Hematopoietic multipotent progenitor cell (in vitro differentiated cells): ENCODE measurements at places on chromosomes 7 and 10. TPM values are rescaled to one million over a fixed set of nuclear protein-coding genes. Genes with fewer than 3 reads are reported as not detected.

The BLNK gene
- total RNA-seq: 1.3 TPM

The HYAL4 gene
- total RNA-seq: not detected

The CRCP gene
- total RNA-seq: 30.2 TPM

The ZNF853 gene
- total RNA-seq: 13.2 TPM

The TAS2R3 gene
- 1.1 TPM for total RNA-seq

The TPK1 gene
- 23.4 TPM for total RNA-seq

The HOXA6 gene
- 40.1 TPM for total RNA-seq

The DRGX gene
- not detected for total RNA-seq

The VIPR2 gene
- total RNA-seq: 0.27 TPM

The OR2A5 gene
- total RNA-seq: not detected

- DNase-seq: peak; percentile 65
Observed at GRCh38 chr7:6545398-6546126, 5.7 kb downstream of the GRID2IP start.

DNA sequence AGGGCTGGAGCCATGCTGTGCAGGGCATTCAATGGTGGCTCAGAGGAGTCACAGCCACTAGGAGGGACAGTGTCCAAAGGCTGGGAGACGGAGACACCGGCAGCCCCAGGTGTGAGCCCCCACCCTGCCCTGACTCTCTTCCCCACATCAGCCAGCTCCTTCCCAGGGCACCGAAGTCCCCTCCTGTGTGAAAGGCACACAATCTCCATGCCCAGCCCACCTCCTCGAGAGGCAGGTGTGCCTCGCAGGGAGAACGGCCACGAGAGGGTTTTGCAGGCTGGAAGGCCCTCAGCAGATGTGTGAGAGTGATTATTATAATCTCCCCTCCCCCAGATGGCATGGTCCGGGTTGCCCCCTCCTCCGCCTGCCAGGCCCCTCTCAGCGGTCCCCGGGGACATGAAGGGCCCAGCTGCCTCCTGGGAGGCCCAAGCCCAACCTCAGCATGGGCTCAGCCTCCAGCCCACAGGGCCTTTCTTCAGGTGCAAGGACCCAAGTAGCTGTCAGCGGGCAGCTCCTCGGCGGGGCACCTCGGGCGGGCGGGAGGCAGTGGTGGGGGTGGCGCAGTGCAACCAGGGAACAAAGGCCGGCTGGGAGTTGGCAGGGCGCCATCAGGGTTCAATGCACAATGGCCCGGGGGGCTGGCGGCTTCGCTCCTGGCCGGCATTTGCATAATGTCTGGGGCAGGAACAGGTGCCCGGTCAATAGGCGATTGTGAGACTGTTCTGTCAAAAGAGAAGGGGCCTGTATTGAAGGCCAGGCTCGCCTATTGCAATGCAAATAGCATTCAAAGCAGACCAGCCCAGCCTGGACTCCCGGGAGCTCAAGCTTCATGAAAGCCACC lies 155.3 kb upstream of the ZMIZ1 start:
- no peak for DNase-seq

- no peak for DNase-seq
Observed at GRCh38 chr7:121634356-121634755, 238.2 kb upstream of the FAM3C start.

- DNase-seq: no peak
Observed at GRCh38 chr10:93565446-93565845, 1.0 kb upstream of the FFAR4 start.

GRCh38 chr10:22049635-22050034 lies 46.1 kb upstream of the DNAJC1 start:
- DNase-seq: no peak

- no peak for DNase-seq
Observed at GRCh38 chr7:1478480-1478879, 19.2 kb upstream of the MICALL2 start.

- no peak for DNase-seq
Observed at GRCh38 chr10:5663692-5664427, 2.5 kb downstream of the ASB13 start.

DNA sequence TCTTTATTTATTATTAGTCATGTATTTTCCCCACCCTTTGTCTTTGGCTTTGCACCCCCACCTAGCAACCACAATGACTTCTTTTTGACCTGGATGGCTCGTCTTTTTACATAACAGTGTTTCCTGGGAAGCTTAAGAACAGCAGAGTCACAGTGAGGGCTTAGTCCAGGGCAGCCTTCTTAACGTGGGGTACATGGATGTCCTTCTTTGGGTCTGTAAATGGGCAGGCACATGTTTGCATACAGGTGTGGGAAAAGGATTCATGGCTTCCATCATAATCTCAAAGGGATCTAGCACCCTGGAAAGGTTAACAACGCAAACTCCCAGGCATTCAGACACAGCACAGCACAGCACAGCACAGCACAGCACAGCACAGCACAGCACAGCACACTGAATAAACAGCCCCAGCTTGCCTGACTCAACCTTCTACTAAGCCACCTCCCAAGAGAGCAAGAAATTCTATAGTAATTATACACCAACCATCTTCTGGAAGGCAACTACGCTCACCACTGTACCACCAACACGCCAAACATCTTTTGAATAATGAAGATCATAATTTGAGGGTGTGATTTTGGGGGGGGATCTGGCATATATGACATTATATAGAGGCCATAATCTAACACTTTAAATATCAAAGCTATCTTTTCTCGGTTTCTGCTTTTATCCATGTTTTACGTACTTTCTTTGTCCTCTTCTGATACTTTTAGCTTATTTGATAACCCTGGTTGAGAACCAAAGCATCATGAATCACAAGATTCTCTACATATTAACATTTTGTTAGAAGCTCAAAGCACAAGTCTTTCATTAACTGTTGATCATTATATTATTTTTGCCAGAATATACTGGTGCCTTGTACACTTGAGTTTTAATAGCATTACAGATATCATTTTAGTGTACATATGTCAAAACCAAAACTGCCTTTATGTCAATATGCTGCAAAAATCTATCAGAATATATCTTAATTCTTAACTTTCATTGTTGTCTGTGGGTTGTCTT lies 177.2 kb upstream of the KLF14 start:
- no peak for DNase-seq

DNA sequence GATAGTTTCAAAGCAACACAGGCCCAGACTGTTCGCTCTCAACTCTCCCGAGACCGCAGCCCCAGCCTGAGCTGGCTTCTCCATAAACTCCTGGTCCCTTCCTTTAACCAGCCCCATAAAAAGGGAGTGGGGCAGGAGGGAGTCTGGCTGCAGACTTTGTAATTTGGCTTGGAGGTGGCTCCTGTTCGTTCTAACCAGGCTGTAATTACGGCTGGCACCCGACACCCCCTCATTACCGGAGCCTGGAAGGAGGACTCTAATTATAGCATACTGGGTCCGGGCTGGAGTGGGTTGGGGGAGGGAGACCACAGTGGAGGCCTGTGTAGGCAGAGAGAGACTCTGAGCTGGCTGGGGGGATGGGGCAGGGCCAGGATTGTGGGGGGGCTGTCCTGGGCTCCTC lies 49.7 kb downstream of the UNC5B start:
- no peak for DNase-seq

GRCh38 chr7:41487229-41487940 lies 215.5 kb downstream of the INHBA start:
- DNase-seq: no peak

DNA sequence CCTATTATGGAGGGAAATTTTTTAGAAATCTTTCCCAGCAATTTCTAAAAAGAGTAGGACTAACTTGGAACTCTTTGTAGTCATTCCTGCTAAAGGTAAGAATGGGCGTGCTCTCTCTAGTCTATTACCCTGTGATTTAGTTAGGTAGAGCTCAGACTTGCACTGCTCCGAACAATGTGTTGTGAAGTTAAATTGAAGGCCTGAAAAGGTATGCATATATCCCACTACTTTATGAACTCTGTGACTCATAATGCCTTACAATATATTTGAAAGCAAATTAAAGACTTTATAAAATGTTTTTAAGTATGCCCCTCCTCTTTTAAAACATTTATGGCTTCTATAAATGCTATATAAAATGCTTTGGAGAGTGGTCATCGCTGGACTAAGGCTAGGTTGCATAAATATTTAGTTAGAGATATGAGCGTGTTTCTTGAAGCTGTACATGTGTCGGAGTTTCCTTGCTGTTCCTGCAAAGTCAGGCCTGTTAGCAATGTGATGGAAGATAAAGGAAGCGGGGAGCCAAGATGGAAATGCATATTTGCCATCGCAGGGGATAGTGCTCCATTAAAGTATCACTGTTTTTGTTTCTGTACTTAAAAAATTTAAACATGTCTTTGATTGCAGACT lies 761.4 kb downstream of the LRMDA start:
- no peak for DNase-seq

DNA sequence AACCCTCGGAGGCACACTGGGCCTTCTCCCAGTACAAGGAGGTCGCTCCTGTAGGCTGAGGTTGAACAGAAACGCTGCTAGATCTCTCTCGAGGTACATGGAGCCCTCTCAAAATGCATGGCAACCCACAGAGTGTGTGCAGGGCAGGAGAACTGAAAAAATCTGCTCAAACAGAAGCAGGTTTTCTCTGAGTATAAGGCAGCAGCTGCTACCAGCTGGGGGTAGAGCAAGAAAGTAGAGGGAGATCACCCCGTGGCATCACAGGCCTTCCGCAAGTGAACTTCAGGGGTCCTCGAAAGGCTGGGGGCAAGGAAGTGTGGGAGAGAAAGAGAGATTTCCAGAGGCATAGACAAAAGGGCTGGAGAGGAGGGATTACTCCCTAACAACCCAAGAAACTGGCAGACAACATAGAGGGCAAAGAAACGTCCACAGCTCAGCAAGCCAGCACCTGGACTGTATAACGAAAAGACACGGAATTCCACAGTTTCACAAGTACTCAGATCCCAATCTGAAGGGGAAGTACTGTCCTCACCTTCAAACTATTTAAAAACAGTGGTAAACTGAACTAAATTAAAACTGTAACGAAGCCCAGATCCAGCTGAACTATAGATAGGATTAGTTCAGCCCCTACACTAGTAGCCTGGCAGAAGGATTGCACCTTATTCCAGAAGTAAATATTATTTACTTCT lies 299.2 kb downstream of the IPMK start:
- no peak for DNase-seq

DNA sequence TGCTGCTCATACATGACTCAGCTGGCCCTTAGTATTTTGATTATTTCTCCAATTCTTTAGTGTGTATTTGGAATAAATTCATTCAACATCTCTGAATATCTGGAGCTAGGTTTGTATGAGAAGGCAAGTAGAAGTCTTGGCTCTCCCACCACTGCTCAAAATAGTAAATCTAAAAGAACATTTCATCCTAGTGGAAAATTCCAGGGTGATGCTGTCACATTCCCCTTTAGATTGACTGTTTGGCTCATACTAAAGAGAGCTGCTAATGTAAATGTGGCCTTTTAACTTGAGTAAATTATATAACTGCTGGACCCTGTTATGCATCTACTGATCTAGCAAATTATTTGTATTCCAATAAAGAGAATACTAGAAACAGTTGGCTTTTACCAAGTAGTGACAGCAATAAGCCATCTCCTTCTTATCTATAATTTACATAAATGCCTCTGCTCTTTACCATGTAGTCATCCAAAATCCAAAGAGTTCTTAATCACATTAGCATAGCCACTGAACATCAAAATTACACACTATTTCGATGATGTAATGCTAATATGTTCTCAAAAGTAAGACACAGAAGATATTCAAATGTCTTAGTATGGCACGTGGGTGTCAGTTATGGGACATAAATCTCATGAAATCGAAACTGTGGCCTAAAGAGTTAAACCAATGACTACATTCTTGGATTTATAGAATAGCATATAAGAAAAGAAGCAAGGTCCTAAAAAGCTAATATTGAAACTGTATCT lies 86.9 kb upstream of the KCND2 start:
- no peak for DNase-seq

DNA sequence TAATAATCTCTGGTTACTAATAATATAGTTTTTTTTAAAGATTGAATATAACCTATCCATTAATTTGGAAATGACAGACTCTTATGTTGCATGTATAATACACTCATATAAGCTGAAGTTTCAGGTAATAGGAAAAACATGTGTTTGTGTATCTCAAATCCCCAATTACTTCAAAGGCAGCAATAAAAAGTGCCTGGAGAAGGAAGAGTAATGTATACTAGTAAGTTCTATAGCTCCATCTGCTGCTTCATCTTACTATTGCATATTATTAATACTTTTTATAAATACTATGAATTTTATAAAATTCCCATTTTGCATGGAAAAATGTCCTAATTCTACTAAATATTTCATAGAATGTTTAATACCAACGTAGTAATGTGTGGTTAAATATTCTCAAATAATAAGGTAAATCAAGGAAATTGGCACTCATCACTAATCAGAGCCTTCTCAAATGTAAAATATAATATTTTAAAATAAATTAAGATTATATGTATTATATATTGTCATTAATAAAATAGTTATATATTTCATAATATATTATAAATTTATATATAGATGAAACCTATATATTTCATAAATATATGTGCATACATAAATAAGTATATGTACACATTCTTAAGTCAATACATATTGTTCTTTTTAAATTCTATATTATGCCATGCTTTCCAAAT lies 311.9 kb downstream of the HGF start:
- no peak for DNase-seq

DNA sequence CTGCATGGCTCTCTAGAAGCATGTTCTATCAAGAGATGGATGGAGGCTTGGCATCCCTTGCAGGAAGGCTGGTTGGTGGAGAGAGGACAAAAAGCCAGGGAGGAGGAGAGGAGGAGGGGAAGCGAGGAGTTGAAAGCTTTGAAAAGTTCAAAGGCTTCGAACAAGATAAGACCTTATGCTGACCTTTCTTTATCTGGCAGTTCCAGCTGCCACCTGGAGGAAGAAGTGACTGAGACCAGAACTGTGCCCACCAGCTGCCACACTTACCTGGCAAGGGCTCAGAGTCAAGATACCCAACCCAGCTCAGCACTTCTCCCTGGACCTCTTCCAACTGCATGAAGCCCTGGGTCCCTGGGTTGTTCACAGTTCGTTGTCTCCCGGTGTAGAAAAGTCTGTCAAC lies 14.8 kb downstream of the CCL24 start:
- DNase-seq: peak; percentile 9

DNA sequence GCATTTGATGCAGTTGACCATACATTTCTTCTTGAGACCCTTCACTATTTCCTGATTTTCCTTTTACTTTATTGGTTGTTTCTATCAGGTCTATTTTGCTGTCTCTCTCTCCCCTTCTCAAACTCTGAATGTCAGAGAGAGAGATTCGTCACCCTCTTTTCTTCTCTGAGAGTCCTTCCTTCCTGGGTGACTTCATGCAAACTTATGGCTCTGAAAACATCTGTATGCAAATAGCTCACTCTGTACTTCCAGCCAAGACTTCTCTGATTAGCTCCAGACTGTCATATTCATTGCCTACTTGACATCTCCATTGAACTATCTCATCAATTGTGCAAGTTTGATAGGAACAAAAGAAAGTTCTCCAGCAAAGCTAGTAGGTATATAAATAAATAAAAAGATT lies 191.7 kb upstream of the KLF6 start:
- no peak for DNase-seq

- no peak for DNase-seq
Observed at GRCh38 chr7:136339464-136339863, 362.3 kb upstream of the MTPN start.

DNA sequence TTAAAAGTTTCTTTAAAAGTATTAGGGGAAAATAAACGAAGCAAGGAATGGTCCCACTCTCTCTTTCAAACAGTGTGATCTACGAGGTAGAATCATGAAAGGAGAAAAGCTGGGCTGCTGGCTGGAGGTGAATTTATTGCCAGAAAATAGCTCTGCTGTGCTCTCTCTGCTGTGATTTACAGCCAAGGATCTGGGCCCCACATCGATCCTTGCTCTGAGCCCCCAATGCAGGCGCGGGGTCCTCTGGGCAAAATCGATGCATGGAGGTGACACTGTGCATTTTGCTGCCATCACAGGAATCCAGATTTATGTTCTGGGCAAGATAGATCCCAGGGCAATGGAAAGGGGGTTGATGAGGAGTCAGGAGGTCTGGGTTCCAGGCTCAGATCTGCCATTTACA lies 91.0 kb upstream of the GPR26 start:
- no peak for DNase-seq
